DMS 273 treated with DMSO at 0.1 percent for 48 hours (cell line): ENCODE measurements at places on chromosomes 16 and 17.

- DNase-seq = no peak
These were observed 686 bp downstream of the MLST8 start for GRCh38 chr16:2205967-2206313.

DNA sequence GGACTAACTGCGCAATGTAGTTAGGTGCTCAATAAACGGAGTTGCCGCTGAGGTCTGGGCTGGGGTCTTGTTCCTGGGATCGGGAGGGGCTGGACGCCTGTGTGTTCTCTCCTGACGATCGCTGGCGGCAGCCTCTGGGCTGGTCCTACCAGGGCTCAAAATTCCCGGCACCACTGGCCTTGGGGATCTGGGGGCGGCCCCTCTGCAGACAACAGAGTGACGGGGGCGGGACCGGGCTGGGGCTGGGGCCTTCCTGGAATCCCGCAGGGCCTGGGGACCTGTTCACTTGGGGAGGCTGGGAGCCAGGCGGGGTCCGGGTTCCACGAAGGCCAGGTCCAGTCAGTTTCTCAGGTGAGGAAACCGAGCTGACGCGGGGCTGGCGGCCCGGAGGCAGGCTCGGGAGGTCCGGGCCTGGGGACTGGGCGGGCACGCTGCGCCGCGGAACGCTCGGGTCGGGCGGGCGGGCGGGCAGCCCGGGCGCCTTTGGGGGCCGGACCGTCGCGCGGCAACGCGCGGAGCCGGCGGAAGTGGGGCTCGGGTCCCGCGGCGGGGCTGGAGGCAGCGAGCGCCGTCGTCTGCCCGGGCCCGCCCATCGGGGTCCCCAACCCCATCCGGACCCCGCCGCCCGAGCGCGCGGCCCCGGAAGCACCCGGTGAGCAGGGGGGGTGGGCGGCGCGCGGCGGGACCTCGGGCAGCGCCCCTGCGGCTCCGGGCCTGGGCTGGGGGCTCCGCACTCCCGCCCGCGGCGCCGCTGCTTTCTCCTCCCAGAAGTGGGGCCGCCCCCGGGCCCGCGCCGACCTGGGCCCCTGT is at the start of gene PIGQ:
TSS of gene PIGQ (plus strand) at position 524 of the 810 bp plus-strand sequence. CDS start 4,107 bp downstream, outside the sequence.
- peak; percentile 21 for DNase-seq

DNA sequence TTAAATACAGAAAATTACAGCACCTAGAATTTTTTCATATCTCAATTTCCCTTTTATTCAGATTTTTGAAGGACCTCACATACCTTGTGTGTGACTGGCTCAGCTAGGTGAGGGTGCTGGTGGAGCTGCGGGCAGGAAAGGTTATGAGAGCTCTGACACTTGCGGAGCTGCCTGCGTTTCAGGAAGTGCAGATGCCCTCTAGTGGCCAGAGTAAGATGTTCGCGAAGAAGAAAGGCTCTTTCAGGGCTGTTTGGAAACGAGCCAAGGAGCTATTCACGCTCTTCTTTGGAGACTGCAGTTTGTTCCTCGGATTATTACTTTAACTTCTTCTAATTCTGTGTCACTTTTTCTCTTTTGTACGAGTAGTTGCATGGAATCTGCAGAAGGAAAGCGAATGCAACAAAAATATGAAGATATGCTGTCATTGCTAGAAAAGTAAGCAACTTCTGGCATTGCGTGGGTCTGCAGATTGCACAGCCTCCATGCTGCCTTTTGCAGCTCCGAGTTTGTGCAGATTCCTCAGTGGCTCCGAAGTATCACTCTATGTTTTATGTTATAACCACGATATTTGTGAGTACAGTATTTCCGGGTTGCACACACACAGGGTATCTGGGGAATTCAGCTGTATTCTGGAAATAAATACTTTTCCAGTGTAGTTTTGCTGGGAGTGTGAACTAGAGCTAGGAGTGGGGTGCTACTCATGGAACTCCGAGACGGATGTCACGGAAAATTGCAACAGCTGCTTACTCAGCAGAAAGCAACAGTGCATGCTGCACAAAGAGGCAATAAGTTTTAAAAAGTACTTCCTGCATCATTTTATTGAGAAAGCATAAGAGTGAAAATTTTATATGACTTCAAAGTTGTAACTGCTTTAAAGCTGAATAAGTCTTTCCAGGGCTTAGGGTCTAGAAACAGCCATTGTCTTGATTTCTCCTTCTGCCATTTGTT is 46.3 kb downstream of the DNAH9 start:
- DNase-seq = peak; percentile 60

- DNase-seq = no peak
These were observed 59.9 kb downstream of the RPH3AL start for GRCh38 chr17:292531-293382.

GRCh38 chr17:52025236-52025635 is 133.3 kb downstream of the CA10 start:
- DNase-seq = no peak

- DNase-seq = no peak
These were observed 6.3 kb downstream of the CRHR1 start for GRCh38 chr17:45790296-45790922.

GRCh38 chr16:23615805-23616204 is 19.7 kb upstream of the NDUFAB1 start:
- no peak for DNase-seq

GRCh38 chr16:68400924-68401460 is 47.3 kb downstream of the SMPD3 start:
- DNase-seq = no peak
